ENCODE measurements at places on chromosomes 1 and 21. TPM values are rescaled to one million over a fixed set of nuclear protein-coding genes. Genes with fewer than 3 reads are reported as not detected.

Gene OR2L8
- total RNA-seq, result not detected

Gene AMY1B
- not detected for total RNA-seq

Gene RGS13
- not detected for total RNA-seq

Gene B3GALT2
- total RNA-seq, result 2.9 TPM

Measured in T-helper 1 cell treated with Interleukin-12 subunit alpha and Interleukin-12 subunit beta and Interleukin-4 antibody, amounts not matched to agents 30 ng/mL and 1 ng/mL, for 36 hours (primary cell).